ENCODE measurements at places on chromosomes 16 and 17. TPM values are rescaled to one million over a fixed set of nuclear protein-coding genes. Genes with fewer than 3 reads are reported as not detected.

DNA sequence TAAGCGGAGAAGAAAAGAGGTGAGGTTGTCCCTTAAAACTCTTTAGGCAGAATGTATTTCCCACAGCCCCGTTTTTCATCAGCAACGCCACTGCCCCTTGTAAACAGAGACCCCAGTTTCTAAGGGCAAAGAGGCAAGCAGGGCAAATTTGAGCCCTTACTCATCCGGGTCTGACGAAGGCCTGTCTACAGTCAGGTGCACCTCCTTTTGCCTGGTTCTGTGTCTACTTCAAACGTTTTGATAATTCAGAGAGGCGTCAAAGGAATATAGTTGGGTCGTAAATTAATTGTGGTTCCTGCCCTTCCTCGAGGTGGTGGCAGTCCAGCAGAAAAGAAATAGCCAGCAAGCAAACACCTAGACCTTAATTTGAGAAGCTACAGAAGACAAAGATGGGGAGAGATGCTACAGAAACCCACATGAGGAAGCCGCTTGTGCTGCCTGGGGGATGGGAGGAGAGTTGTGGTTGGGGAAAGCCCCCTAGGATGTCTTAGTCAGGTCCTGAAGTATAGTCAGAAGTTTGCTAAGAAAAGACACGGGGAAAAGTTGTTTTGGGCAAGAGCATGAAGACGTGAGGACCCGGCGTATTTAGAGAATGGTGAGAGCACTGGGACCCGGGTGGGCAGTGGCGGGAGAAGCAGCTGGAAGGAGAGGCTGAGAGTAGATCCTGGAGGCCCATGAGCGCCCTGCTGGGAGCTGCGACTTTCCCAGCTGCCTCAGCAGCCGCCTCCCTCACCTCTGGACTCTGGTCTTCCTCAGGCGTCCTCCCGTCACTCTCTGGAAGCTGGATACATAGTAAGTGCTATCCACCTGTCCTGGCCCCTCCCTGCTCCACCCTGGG is 2.4 kb downstream of the FBRS start:
- H3K27ac ChIP-seq = peak overlapping the region; percentile 29
- H3K4me3 ChIP-seq = peak overlapping the region; percentile 91
- H3K36me3 ChIP-seq = peaks cover 88% of the 10 kb centered on the region
- H3K4me1 ChIP-seq = peaks cover 28% of the 10 kb centered on the region

DNA sequence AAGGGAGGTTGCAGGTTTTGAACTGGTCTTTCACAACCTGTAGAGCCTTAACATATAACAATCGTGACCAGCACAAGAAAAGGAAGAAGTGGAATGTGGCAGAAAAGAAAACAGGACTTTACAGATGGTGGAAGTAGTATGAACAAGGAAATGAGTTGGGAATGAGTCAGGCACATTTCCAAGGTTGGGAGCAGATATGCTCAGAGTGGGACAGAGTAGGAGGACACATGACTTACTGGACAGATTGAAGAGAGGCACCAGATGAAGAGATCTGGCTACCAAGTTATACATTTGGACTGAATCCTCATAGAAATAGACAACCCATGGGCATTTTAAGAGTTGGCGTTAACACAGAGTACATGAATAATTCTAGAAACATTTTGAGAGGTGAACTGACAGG is 95.3 kb downstream of the ZNF18 start:
- H3K36me3 ChIP-seq = no peaks in the 10 kb centered on the region
- H3K4me1 ChIP-seq = no peaks in the 10 kb centered on the region
- H3K27ac ChIP-seq = no peak overlapping the region
- H3K27me3 ChIP-seq = no peaks in the 10 kb centered on the region
- DNase-seq = no peak

DNA sequence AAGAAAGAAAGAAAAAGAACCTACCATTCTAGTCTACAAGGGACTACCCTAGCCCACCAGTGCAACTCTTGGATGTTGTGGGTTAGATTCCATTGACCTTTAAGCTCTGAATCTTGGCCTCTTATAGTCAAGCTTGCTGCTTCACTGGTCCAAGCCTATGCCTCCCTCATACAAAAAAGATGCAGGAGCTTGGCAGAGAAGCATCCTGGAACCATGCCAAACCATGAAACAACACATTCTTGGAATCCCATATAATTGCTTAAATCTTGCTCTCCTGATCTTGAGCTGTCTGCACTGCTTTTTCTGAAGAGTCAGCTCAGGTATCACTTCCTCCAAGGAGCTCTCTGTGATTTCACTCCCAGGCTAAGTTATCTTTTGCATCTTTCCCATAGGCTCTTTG is 117.9 kb upstream of the GPR139 start:
- H3K4me1 ChIP-seq = no peaks in the 10 kb centered on the region
- H3K27me3 ChIP-seq = peaks cover 58% of the 10 kb centered on the region
- no peak overlapping the region for H3K4me3 ChIP-seq
- no peaks in the 10 kb centered on the region for H3K36me3 ChIP-seq

GRCh38 chr17:59619035-59619297 is 729 bp upstream of the CLTC start:
- H3K4me3 ChIP-seq = peak overlapping the region; percentile 91
- H3K36me3 ChIP-seq = peaks cover 47% of the 10 kb centered on the region
- peak overlapping the region; percentile 98 for H3K27ac ChIP-seq
- peaks cover 16% of the 10 kb centered on the region for H3K4me1 ChIP-seq
- no peaks in the 10 kb centered on the region for H3K27me3 ChIP-seq
- no peak for DNase-seq

DNA sequence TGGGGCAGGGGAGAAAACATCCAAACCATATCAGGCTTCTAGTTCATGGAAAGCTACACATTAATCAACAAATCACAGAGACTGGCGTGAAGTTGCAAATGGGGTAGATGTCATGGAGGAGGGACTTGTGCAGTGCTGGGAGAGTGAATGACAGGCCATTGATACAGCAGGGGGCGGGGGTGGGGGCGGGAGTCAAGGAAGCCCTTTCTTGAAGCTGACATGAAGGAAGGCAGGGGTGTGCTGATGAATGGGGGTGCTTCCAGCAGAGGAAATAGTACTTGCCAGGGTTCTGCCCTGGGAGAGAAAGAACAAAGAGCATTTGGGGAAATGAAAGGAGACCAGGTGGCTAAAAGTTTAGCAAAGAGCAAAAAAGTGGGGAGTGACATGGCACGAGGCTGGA is 269.9 kb downstream of the SHISA9 start:
- H3K27me3 ChIP-seq = no peaks in the 10 kb centered on the region
- no peak for DNase-seq
- H3K4me1 ChIP-seq = no peaks in the 10 kb centered on the region
- no peak overlapping the region for H3K4me3 ChIP-seq
- H3K36me3 ChIP-seq = no peaks in the 10 kb centered on the region

- H3K4me3 ChIP-seq = no peak overlapping the region
- no peaks in the 10 kb centered on the region for H3K27me3 ChIP-seq
- H3K4me1 ChIP-seq = peaks cover 69% of the 10 kb centered on the region
- peaks cover 56% of the 10 kb centered on the region for H3K36me3 ChIP-seq
- H3K27ac ChIP-seq = peak overlapping the region; percentile 40
These were observed 26.7 kb downstream of the SAP30BP start for GRCh38 chr17:75693500-75694481.

DNA sequence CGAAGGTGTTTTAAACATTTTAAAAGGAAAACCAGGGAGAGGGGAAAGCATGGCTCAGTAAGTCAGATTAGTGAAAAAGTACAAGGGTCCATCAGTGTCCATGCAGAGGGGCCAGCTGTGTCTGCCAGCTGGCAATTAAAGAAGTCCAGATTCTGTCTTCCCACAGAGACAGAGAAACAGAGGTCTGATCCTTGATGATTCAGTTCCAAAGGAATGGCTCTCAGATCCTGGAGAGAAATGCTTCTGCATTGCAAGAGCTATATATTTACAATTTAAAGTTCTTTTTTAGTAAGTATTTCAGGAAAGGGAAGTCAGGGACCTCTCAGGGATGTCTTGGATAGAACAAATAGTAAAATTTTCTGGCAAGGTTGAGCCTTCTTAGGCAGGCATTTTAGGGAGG is 56.2 kb downstream of the HSD17B2 start:
- H3K36me3 ChIP-seq = no peaks in the 10 kb centered on the region
- no peak for DNase-seq
- H3K27ac ChIP-seq = no peak overlapping the region
- H3K4me3 ChIP-seq = no peak overlapping the region
- peaks cover 38% of the 10 kb centered on the region for H3K4me1 ChIP-seq

DNA sequence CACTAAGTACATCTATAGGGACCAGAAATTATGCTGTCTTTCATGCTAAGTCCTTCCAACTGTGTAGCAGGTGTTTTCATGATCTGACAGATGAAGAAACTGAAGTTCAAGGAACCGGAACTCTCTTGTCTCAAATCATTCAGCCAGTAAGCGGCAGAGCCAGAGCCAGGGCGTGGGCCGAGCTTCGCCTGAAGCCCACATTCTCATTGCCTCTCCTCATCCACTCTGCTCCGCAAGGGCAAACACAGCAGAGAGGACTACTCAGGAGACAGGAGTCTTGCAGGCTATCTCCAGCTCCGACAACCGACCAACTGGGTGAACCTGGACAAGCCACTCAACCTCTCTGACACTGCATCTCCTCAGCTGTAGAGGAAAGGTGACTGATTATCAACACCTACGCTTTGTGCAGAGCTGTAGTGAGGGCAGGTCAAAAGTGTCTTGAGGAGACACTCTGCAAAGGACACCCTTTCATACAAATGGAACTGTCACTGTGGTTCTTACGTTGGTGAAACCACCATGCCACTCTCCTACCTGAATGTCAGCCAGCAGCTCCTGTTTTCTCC is 72.9 kb downstream of the CYTH1 start:
- no peak overlapping the region for H3K4me3 ChIP-seq
- no peak for DNase-seq
- H3K4me1 ChIP-seq = peaks cover 6% of the 10 kb centered on the region
- H3K27me3 ChIP-seq = no peaks in the 10 kb centered on the region
- H3K36me3 ChIP-seq = peaks cover 5% of the 10 kb centered on the region

DNA sequence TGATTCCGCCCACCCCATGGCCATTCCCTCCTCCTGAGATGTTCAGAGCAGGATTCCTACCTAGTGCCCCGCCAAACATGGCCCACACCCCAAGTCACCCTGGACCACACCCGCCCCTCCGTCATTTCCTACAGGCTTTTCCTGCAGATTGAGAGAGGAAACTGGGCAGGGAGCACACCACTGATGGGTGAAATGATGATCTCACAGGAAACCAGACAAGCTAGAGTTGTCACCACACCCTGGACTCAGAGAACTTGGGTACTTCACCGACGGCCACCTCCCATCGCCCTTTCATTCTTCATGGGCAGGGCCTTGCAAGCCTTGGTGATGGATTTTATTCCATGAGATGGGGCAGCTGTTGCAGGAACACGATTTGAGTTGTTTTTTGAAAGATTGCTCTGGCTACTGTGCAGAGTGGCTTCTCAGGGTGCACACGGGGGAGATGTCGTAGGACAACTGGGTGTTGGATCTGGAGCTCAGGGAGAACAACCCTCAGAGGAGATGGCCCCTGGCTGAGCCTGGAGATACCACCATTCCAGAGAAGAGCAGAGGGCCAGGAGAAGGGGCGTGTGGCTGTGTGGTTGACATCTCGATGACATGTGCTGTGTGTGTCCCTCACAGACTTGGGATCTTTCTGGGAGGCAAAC is 7.4 kb upstream of the B9D1 start:
- H3K36me3 ChIP-seq = peaks cover 8% of the 10 kb centered on the region
- no peaks in the 10 kb centered on the region for H3K27me3 ChIP-seq
- DNase-seq = no peak
- H3K4me3 ChIP-seq = no peak overlapping the region
- no peak overlapping the region for H3K27ac ChIP-seq

- peaks cover 68% of the 10 kb centered on the region for H3K36me3 ChIP-seq
- H3K27ac ChIP-seq = peak overlapping the region; percentile 96
- H3K27me3 ChIP-seq = no peaks in the 10 kb centered on the region
- DNase-seq = peak; percentile 38
- peaks cover 65% of the 10 kb centered on the region for H3K4me1 ChIP-seq
These were observed 20.1 kb downstream of the SIAH1 start for GRCh38 chr16:48365025-48365600.

- no peak for DNase-seq
- peaks cover 31% of the 10 kb centered on the region for H3K4me1 ChIP-seq
- no peak overlapping the region for H3K4me3 ChIP-seq
- no peaks in the 10 kb centered on the region for H3K27me3 ChIP-seq
- no peak overlapping the region for H3K27ac ChIP-seq
These were observed 137.6 kb downstream of the AATF start for GRCh38 chr17:37086334-37086733.

DNA sequence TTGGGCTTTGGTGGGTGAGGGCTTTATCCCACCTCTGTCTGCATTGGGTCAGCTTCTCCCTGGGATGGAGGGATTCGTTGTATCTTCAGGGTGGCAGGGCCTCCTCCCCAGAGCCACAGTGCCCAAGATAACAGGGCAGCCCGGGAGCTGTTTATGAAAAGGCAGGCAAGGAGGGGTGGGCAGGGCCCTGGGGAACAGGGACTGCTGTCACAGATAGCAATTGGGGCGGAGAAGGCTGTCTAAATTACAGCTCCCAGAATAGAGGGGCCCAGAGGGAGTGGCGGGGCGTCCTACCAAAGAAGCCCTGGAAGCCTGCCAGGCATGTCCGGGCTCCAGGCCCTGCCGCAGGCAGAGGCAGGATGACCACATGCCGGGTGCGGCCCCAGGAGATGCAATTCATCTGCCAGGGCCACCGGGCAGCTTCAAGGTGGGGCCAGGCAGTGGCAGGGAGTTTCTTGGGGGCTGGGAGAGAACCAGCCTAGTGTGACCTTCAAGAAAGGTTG is 18.8 kb upstream of the PHOSPHO1 start:
- peaks cover 9% of the 10 kb centered on the region for H3K4me1 ChIP-seq
- H3K36me3 ChIP-seq = no peaks in the 10 kb centered on the region
- no peak overlapping the region for H3K27ac ChIP-seq
- H3K27me3 ChIP-seq = peaks cover 34% of the 10 kb centered on the region
- peak; percentile 70 for DNase-seq

- no peaks in the 10 kb centered on the region for H3K27me3 ChIP-seq
- H3K4me1 ChIP-seq = no peaks in the 10 kb centered on the region
- no peak overlapping the region for H3K27ac ChIP-seq
- H3K4me3 ChIP-seq = no peak overlapping the region
- peaks cover 8% of the 10 kb centered on the region for H3K36me3 ChIP-seq
- no peak for DNase-seq
These were observed 28.7 kb upstream of the FASN start for GRCh38 chr17:82126556-82127314.

DNA sequence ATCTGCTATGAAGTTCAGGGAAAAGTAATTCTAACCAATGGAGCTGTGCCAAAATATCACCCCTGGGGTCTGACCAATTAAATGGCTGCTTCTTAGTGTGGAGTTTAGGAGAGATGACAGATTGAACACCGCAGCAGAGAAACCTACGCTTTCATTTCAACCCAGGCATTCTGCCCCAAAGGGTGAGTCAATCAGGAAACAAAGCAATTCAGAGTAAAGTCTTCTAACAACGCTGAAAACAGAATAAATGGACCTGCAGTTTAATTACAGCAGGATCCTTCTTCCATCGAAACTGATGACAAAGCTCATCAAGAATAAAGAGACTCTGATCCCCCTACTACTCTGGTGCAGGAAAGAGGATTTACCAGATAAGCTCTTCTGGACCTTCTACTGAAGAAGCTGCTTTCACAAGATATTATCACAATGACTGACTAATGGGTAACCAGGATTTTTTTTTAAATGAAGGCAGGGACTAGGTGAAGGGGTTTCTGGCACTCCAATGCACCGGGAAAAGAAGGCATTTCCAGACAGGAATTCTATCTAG is 16.7 kb downstream of the RFFL start:
- DNase-seq = peak; percentile 43
- H3K27me3 ChIP-seq = no peaks in the 10 kb centered on the region
- peak overlapping the region; percentile 61 for H3K4me3 ChIP-seq
- peaks cover 18% of the 10 kb centered on the region for H3K36me3 ChIP-seq
- H3K27ac ChIP-seq = peak overlapping the region; percentile 92
- peaks cover 49% of the 10 kb centered on the region for H3K4me1 ChIP-seq

- H3K27ac ChIP-seq = peak overlapping the region; percentile 56
- peaks cover 43% of the 10 kb centered on the region for H3K36me3 ChIP-seq
- no peak for DNase-seq
- H3K27me3 ChIP-seq = peaks cover 14% of the 10 kb centered on the region
These were observed 828 bp downstream of the EMP2 start for GRCh38 chr16:10579575-10579964.

Gene P2RX1
- not detected for total RNA-seq

Gene PABPN1L
- not detected for total RNA-seq

Gene PRSS36
- total RNA-seq = 1.6 TPM

Gene ANKFN1
- total RNA-seq = not detected

Gene MSLN
- 3.4 TPM for total RNA-seq

Data from Calu3 (cell line).